HFFc6 (cell line): ENCODE measurements at places on chromosomes 5 and 9.
A peak's percentile ranks its signal among the peaks of the same experiment; 100 is the strongest.

GRCh38 chr9:13279284-13280141, at the start of gene MPDZ:
Gene MPDZ, minus strand, starts transcription at chr9:13279692. Its CDS starts 29,377 bp downstream, at chr9:13250315.
- peak; percentile 46 for DNase-seq

- peak; percentile 84 for DNase-seq
Measured at GRCh38 chr9:110936719-110937452, 101.4 kb downstream of the LPAR1 start.

DNA sequence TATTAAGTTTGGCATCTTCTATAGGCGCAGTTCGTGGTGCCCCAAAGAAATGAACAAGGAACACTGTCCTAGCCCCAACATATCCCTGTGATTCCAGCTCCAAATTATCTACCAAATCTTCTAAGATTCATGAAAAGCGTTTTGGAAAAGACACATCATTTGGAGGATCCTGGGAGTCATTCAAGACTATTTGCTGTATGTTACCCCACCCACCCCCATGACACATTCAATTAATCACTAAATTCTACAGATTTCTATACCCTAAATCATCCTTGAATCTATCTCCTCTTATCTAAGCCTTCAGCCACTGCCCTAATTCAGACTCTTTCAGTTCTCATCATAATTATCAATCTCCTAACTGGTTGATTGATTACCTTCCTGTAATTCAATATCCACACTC, 5.5 kb upstream of the RUSC2 start:
- no peak for DNase-seq

- DNase-seq = no peak
Measured at GRCh38 chr5:75286211-75286773, 49.6 kb upstream of the ANKRD31 start.

DNA sequence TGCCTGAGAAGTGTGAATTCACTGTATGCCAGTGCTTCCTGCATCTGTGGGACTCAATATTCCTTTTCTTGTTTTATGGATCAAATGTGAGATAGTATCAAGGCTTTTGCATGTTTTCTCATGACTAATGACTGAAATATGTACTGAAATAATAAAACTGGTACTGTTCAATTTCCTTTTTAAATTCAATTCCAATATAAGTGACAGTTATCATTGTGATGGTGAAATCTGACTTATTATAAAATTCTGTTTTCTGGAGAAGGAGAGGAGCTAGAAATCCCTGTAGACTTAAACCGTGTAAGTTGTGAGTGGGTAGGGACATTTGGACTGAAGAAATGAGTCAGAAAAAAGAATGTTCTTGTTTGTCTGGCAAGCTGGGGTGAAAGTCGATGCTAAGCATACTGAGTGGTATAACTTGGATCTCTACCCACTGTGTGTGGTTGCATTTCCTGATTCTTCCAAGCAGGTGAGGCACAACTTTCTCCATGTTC, 245.2 kb downstream of the EFNA5 start:
- peak; percentile 33 for DNase-seq

DNA sequence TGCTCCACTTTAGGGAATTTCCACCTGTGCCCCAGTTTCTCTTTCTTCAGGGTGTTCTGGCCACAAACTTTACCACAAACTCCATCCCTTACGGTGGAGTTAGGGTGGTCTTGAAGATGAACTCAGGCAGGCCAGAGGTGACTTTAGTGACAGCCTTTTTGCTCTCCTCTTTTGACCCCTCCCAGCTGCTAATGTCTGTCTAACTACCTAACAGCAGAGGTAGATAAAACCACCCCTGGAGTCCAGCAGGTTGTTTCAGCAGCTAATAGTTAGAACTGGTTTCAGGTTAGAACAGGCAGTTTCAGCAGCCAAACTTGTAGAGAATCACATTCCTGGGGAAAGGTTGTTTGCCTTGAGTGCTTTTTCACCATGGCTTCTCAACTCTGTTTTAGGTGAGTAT, 971.3 kb upstream of the CDH18 start:
- DNase-seq = no peak

DNA sequence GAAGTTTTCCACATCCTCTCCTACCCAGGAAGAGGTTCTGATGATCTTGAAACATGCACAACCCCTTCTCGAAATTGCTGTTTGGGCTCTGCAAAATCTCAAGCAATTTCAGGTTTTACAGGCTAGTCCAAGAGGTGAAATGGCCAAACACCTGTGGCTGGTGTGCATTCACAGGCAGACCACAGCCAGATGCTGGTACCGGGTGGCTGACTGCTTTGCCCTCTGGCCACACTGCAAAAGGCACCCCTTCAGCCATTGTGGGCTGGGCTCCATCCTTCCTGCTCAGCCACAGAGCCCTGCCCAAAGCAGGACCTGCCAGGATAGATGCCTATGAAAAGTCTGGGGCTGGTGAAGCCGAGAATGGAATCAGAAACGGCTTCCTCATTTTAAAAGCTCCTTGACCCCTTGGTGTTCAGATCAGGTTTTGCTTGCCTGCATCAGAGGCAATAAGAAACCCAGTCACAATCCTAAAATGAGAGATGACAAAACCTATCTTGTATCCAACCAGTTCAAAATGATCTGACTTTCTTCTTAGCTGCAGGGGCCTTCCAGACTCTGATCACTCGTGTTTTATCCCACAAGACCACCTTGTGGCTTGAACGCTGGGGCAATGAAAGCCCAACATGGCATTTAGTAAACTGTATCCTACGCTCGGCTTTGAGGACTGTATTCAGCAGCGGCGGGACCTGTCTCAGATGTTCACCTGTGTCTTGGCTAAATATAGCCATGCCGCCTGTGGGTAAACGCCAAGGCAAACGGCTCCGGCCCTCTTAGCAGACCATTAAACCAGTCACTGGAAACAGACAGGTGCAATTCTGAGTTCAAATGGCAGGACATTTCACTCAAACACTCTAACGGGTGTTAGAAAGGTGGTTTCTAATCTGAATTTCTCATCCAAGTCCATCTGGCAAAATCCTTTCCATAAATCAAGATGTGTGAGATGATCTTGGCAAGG, 49.6 kb downstream of the EPB41L4B start:
- no peak for DNase-seq

GRCh38 chr5:122073018-122073417, 5.0 kb downstream of the LOX start:
- no peak for DNase-seq

- no peak for DNase-seq
Measured at GRCh38 chr9:135339378-135339973, 140.1 kb upstream of the PPP1R26 start.

- DNase-seq = no peak
Measured at GRCh38 chr5:126778675-126779403, 1.9 kb downstream of the LMNB1 start.

DNA sequence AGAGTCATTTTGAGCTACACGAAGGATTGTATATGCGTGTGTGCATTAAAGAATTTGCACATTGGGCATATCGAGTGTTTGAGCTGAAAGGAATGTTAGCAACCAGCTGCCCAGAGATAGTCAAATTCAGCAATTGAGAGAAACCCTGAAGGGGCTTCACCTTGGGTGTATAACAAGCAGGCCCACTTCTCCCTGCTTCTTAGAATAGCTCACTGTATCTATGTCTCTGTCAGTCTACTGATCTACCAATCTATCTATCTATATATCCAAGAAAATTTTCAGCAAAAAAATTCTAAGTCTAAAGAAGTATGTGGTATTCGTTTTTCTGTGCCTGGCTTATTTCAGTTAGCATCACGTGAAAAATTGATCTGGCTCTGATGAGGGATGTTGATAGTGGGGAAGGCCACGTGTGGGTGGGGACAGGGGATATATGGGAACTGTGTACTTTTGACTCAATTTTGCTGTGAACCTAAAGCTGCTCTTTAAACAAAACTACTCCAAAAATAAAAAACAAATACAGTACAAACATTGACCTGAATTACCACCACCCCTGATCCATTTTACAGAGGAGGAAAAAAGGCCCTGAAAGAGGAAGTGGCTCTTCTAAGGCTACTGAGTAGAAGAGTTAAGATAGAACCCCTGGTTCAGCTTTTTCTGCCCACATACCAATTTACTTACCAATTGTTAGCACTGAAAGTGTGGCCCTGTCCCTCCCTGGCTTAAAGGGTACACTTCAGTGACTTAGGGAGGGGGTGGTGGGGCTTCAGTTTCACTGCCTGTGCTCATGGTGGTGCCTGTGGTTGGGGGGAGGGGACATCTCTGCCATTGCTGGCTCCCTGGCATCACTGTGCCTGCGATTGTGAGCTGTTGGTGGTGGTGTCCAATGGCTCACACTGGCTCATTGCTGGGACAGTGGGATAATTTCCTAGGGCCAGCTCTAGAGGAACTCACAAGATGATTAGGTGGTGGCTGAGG, 141.8 kb downstream of the DOCK2 start:
- no peak for DNase-seq
